ENCODE measurements at places on chromosomes 3 and 15.

DNA sequence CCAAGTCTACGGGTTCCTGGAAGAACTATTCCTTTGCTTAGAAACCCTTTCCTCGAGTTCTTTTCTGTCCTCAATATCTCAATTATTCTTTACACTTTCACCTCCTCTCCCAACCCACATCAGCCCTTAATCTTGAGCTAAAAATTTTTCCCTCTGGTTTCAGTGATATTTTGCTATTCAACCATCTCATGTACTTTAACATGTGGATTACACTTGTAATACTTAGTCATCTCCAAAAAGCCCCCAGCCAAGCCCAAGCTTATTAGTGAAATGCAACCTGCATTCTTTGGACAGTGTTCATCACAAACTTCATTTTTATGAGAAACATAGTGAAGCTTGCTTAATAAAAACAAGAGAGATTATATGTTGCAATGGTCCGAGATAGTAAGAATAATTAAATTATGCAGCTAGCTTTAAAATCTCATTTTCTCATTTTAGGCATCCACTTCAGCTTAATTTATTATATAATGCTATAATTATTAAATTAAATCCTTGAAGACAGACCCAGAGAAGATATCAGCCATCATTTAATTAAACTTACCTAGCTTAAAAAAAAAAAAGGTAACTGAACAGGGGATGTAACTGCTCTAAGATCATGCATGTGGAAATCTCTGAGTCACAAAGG is 534.5 kb upstream of the TBL1XR1 start:
- DNase-seq: no peak

- DNase-seq: no peak
Observed at GRCh38 chr3:159795042-159795441, 193.6 kb upstream of the IL12A start.

DNA sequence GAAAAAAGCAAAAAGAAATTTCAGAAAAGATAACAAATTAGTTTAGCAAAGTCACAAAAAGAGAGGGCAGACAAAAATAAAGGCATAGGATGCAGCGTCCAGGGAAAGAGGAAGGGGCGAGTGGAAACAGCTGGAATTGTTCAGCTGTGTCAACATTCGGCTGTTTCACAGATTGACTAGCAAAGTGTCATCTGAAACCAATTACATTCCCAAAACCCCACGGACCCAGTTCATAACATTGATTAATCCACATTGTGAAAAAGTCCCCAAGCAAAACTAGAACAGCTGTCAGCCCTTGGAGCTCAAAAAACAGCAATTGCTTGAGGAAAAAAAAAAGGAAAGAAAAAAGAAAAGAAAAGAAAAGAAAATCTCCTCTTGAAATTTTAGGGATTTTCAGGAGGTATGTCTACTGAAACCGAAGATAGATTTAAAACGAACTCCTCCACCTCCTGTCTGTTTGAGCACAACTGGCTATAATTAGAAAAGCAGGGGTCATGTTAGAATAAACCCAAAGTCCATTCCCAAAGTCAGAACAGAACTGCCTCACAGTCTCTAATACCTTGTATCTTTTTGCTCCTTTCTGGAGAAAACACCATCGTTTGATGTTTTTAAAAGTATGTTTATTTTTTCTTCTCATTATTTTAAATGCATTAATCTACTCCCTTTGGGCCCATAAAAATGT is 159.6 kb downstream of the RORA start:
- no peak for DNase-seq

GRCh38 chr3:117844676-117845075 is 1135.1 kb downstream of the TUSC7 start:
- DNase-seq: peak; percentile 32

- no peak for DNase-seq
Observed at GRCh38 chr3:124453189-124453588, 277.1 kb upstream of the UMPS start.
